Mesenteric fat pad (tissue), 1 donor: ENCODE measurements at places on chromosomes 7 and 10. TPM values are rescaled to one million over a fixed set of nuclear protein-coding genes. Genes with fewer than 3 reads are reported as not detected.

Gene SPDYE8
- not detected for total RNA-seq

GRCh38 chr10:70805619-70806215, 10.0 kb upstream of the SGPL1 start:
- no peak for DNase-seq

Gene SNCG
- total RNA-seq, result 265 TPM

DNA sequence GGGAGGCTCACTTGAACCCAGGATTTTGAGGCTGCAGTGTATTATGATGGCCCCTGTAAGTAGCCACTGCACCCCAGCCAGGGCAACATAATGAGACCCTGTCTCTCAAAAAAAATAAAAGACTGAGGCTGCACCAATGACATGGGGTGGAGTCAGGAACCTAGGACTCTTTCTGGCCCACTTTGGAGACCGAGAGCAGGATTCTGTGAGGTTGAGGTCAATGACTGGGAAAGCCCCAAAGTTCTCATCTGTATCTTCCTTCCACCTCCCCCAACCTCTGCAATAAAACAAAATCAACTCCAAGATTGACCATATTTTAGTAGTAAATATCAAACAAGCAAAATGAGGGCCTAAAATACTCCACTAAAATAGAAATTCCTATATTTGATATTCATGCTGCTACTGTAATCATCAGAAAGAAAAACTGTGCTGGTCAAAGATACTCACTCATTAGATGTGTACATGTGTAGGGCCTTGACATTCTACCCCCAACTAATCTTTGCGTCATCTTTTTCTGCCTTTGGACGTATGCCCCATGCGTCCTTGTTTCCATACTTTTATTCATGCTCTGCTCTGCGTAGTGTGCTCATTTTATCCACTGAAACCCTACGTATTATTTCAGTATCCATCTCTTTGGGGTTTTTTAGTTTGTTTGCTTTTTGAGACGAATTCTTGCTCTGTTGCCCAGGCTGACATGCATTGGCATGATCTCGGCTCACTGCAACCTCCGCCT, 23.8 kb downstream of the WBP1L start:
- no peak for DNase-seq

- DNase-seq, result no peak
These were observed 34.6 kb downstream of the MALSU1 start for GRCh38 chr7:23333671-23334246.

DNA sequence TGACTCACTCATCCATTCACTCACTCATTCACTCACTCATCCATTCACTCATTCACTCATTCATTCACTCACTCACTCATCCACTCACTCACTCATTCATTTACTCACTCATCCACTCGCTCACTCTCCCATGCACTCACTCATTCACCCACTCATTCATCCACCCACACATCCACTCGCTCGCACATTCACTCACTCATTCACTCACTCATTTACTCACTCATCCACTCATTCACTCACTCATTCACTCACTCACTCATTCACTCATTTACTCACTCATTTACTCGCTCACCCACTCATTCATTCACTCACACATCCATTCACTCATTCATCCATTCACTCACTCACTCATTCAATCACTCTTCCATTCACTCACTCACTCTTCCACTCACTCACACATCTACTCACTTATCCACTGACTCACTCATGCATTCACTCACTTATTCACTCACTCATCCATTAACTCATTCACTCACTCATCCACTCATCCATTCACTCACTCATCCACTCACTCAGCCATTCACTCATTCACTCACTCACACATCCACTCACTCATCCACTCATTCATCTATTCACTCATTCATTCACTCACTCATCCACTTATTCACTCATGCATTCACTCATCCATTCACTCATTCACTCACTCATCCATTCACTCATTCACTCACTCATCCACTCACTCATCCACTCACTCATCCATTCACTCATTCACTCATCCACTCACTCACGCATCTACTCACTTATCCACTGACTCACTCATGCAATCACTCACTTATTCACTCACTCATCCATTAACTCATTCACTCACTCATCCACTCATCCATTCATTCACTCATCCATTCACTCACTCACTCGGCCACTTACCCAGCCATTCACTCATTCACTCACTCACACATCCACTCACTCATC, 74.0 kb downstream of the CARD11 start:
- DNase-seq, result peak; percentile 9

DNA sequence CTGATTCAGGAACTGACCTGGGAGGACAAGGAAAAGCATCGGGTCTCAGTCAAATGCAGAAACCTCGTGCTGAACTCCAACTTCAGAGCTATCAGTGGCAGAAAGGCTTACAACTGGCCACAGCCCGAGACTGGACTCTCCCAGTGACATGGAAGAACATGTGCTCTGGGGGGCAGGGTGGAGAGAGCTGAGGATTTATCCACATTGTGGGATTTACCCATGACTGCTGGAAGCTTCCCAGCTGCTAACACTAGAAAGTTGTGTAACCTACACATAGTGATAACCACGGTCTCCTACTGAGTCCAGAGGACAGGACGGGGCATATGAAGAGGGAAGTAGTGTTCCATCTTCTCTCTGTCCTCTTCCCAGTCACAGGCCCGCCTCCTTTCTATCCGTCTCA, 103.4 kb downstream of the ITIH5 start:
- DNase-seq, result no peak

DNA sequence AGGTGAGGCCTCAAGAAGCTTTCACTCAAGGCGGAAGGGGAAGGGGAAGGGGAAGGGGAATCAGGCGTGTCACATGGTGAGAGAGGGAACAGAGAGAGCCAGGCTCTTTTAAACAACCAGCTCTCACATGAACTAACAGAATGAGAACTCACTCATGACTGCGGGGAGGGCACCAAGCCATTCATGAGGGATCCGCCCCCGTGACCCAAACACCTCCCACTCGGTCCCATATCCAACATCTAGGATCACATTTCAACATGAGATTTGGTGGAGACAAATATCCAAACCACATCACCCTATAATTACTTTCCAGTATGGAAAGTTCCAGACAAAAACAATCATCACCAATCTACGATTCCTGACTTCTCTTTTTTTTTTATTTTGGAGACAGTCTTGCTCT, 22.9 kb downstream of the HIP1 start:
- no peak for DNase-seq

DNA sequence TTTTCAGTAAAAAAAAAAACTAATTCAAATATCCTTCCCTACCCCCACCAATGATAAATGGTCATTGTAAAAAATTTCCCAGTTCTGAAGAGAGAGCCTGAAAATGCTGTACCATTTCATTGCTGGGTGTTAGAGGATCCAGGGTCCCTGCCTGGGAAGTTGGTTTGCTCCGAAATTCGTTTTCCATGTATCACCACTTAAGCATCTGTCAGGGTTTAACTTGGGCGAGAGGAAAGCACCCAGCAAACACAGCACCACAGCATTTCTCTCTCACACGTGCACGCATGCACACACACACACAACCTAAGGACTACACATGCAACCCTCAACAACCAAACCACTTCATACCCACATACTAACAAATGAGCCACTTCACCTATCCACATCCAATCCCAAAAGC, 42.1 kb upstream of the EMX2 start:
- peak; percentile 5 for DNase-seq

Gene EPDR1
- 46.3 TPM for total RNA-seq

DNA sequence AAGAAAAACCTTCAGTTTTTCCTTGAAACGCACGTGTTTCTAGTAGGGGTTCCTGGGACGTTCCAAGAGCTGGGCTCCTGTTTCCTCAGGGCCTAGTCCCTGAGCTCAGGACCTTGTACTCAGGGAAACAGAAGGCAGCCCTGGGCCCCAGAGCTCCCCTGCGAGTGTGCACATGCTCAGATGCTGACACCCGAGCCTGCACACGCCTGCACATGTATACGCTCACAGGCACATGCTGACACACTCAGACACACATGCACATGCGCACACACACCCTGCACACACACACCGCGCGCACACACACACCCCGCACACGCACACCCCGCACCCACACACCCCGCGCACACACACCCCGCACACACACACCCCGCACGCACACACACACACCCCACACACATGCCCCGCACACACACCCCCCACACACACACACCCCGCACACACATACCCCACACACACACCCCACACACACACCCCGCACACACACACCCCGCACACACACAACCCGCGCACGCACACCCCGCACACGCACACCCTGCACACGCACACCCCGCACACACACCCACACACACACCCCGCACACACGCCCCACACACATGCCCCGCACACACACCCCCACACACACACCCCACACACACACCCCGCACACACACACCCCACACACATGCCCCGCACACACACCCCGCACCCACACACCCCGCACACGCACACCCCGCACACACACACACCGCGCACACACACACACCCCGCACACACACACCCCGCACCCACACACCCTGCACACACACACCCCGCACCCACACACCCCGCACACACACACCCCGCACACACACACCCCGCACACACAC, 52.2 kb downstream of the CALML3 start:
- peak; percentile 41 for DNase-seq

DNA sequence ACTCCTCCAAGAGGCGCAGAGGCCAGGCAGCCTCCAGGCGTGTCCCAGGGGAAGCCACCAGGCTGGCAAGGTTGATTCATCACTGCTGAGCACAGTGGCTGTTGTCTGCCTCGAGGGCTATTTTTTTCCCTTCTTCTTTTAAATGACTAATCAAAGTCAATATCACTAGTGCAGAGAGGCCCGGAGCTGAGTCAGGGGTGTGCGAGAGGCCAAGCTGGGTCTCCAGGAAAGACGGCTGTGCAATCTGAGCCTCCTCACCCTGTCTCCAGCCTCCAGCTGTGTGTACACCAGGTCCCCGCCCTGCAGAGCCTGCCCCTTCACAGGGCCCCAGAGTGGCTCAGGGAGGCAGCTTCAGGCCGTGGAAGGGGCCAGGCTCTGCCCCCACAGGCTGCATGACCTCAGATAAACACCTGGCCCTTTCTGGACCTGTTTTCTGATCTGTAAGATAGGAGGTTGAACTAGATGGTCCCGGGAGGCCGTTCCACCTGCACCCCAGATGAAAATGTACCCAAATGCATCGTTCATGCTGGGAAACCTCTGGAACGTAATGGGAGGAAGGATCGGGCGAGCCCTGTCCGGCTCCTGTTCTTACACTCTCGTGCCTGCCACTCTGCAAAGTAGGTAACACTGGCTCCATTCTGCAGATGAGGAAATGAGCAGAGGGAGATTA, 3.7 kb downstream of the STX1A start:
- no peak for DNase-seq

DNA sequence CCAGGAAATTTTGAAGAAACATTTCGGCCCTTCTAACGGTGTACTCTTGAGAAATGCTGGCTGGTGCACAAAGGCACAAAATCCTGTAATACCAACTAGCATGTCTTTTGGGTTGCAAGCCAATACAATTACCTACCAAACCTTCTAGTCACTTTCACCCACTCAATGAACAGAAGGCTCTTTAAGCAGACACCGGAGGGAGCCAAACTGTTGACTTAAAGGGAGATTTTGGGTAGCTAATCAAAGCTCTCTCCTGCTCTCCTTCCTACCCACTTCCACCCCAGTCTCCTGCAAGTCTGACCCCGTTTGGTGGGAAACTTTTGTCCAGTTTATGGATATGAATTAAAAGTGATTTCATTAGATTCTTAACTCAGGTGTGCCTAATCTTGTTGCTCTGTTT, 24.0 kb downstream of the GRM3 start:
- DNase-seq, result no peak

DNA sequence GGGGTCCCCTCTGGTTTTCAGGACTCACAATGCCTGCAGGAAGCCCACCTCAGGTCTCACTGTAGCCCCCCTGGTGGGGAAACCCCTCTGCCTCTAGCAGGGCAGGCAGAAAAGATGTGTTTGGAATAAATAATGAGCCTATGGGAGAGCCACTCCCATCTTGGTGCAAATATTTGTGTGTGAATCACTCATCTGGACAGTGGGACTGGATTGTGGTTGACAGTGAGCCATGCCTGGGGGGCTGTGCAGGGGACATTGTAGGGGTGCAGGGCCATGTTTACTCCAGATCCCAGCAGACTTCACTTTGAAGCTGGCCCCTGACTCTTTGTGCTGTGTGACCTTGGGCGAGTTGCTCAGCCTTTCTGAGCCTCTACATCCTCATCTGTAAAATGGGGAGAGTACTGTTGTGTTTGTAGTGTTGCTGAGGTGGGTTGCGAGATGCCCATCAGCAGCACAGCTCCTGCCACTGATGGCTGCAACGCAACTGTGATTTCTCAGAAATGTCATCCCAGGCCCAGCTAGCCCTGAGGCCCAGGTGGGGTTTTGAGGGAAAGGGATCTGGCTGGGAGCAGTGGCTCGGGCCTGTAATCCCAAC, 20.7 kb downstream of the GTF2IRD1 start:
- no peak for DNase-seq

Gene HABP2
- total RNA-seq, result not detected

Gene MNX1
- total RNA-seq, result not detected
